Chondrocyte (in vitro differentiated cells): ENCODE measurements at places on chromosomes 3 and 15.

DNA sequence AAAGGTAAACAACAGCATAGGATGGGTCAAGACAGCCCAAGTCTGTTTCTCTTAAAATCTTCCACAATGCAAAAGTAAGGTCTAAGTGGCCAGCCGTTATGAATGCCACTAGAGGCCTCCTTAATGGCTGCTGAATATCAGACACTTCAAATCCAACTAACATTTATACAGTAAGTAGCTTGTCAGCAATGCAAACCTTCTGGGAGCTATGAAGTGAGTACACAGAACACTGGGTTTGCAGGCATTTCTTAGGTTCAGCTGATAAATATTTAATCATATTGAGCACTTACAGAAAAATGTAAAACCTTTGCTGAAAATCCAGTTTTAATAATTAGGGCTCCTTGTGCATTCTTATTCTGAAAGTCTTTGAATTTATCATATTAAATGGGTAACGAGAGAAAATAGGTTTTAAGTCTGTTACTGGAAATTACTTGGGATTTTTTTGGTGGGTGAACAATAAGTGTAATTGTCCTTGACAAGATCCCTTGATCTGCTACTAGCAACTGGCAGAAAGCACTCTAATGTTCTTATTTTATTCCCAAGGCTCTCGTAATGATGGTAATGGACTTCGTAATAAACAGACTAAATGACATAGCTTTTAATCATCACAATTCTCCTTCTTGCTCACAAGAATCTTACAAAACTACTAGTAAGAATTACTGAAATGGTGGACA lies 141.7 kb upstream of the GPR149 start:
- DNase-seq: no peak

GRCh38 chr15:90295270-90295648 lies 29.8 kb downstream of the NGRN start:
- no peak for DNase-seq

- no peak for DNase-seq
Measured at GRCh38 chr15:29854413-29854812, 32.1 kb upstream of the TJP1 start.

GRCh38 chr15:84151205-84151931 lies 84.2 kb upstream of the GOLGA6L4 start:
- DNase-seq: peak; percentile 59

DNA sequence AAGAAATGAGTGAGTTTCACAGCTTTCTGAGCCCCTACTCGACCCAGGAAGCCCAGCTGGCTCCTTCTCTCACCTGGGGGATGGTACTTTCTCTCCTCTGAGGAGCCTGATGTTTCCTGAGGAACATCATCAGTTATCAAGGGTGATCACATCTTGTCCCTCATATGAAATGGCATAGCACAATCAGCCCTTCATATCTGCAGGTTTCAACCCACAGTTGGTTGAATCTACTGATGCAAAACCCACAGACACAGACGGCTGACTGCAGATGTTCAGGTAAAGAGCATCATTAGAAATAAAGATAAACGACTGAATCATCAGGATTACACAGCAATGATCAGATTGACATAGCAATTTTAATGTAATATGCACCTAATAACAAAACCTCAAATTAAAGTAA lies 93.6 kb upstream of the OSTN start:
- no peak for DNase-seq

GRCh38 chr3:76352511-76353284 lies 567.3 kb upstream of the ZNF717 start:
- no peak for DNase-seq

DNA sequence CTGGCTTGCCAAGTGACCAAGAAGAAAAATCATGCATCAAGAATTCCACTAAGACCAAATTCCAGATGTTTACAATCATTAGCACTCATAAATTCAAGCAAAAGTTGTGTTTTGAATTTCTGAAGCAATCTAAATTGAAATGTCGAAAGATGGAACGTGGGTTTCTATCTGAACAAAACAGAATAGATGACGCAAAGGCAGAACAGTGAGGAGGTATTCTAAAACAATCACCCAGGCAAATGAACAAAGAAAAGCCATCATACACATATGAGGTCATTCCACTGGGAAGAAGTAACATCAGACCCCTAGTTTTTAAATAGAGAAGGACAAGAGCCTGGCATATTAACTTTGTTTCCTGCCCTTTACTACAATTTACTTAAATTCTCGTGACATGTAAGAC lies 58.0 kb downstream of the MCF2L2 start:
- no peak for DNase-seq

GRCh38 chr3:135930255-135930654 lies 35.3 kb upstream of the PPP2R3A start:
- no peak for DNase-seq

GRCh38 chr3:69997631-69998307 lies 1.8 kb upstream of the SAMMSON start:
- no peak for DNase-seq
